ENCODE measurements at places on chromosomes 2 and 18.

DNA sequence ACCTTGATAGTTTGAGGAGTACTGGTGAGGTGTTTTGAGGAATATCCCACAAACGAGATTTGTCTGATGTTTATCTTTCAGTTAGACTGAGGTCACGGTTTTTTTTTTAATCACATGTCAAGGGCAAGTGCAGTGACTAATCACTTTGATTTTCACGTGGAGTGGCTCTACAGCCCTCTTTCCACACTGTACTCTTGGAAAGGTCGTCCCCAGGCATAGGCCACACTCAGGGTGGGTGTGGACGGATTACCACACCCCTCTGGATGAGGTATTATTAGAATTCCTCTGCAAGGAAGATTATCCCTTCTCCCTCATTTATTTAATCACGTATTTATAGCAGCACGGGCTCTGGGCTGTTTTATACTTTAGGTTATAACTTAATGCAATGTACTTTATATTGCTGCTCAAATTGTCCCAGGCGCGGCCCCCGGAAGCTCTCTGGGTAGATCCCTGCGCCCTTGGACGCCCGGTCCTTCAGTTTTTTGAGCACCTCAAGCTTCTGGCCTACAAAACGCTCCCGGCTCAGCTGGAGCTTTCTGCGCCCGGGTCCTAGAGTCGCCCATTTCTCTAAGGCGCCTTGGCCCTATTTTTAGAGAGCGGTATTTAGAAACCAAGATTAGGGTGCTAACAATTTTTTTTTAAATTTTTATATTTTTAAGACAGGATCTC is 515 bp upstream of the PLEKHB2 start:
- no peaks in the 10 kb centered on the region for H3K27me3 ChIP-seq
- H3K4me3 ChIP-seq = peak overlapping the region; percentile 97
- DNase-seq = peak; percentile 61

DNA sequence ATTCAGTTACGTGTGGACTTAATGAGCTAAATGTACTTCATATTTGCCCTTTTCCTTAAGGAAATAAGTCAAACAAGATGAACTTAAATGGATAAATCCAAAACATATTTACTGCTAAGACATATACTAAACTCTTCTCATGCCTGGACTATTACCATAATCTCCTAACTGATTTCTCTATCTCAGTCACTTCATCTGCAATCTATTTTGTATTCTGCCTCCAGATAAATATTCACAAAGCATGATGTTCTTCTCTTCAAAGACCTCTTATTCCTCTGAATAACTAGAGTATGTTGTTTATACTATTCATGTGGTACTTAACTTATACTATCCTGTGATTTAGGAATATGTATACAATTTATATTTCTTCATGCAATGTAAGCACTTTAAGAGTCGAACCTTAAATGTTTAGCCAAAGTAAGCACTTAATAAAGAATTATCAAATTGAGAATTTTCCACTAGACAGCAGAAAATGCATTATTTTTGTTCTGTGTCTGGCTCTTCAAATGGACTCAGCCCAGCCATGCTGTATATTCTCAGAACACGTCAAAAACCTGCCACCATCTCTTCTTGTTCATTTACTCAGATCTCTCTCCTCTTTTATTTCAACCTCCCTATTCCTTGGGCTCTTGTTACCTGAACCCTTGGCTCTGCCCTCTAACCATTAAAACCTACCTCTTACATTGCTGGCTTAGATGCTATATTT is 79.9 kb upstream of the ARHGAP28 start:
- H3K27ac ChIP-seq = no peak overlapping the region
- H3K36me3 ChIP-seq = peaks cover 7% of the 10 kb centered on the region
- H3K27me3 ChIP-seq = peaks cover 7% of the 10 kb centered on the region
- H3K4me3 ChIP-seq = no peak overlapping the region

- DNase-seq = no peak
- no peaks in the 10 kb centered on the region for H3K4me1 ChIP-seq
- no peak overlapping the region for H3K27ac ChIP-seq
- no peaks in the 10 kb centered on the region for H3K36me3 ChIP-seq
- no peak overlapping the region for H3K4me3 ChIP-seq
- no peaks in the 10 kb centered on the region for H3K27me3 ChIP-seq
Observed at GRCh38 chr18:26772691-26773090, 92.8 kb downstream of the AQP4 start.

GRCh38 chr18:73283788-73284187 is 416.0 kb upstream of the NETO1 start:
- no peak overlapping the region for H3K4me3 ChIP-seq
- H3K27me3 ChIP-seq = no peaks in the 10 kb centered on the region
- H3K4me1 ChIP-seq = no peaks in the 10 kb centered on the region
- peaks cover 8% of the 10 kb centered on the region for H3K36me3 ChIP-seq

Measured in natural killer cell treated with Interleukin-12 subunit alpha and Interleukin-12 subunit beta and Interleukin-15 and Interleukin-18, amount 100 ng/mL, for 72 hours (primary cell).